ENCODE measurements at places on chromosomes 5 and 9.

- DNase-seq, result no peak
These were observed 4.7 kb upstream of the ISCA1 start for GRCh38 chr9:86287013-86287412.

DNA sequence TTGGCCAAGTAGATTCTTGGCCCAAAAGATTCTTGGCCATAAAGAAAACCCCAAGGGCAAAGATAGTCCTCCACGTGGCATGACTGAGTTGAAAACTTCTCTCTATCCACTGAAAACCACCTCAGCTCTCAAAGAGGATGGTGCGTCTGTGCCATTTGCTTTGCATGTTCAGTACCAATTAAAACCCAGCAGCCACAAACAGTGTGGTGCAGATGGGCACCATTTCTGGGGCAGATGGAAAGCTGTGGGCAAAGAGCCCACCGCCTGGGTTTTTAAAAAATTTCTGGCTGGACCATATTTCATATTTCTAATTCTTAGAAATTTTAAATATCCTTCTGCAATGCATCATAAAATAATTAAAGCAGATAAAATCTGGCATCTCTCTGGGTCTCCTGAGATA lies 84.5 kb upstream of the PUM3 start:
- no peak for DNase-seq

DNA sequence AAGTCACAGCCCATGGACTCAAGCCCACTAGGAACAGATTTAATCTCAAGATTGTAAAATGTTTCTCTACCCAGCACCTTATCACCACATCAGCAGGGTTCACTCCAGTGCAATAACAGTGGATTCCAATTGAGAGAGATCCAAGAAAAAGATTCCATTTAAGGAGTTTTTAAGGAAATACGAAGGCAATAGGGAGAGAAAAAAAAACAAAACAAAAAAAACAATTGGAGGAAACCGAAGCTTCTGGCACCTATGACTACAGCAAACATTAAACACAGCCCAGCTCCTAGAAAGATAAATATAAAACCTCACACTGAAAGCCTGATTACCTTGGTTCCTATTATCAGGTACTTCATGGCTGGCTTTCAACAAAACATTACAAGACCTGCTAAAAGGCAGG lies 192.7 kb downstream of the DAB2IP start:
- no peak for DNase-seq

DNA sequence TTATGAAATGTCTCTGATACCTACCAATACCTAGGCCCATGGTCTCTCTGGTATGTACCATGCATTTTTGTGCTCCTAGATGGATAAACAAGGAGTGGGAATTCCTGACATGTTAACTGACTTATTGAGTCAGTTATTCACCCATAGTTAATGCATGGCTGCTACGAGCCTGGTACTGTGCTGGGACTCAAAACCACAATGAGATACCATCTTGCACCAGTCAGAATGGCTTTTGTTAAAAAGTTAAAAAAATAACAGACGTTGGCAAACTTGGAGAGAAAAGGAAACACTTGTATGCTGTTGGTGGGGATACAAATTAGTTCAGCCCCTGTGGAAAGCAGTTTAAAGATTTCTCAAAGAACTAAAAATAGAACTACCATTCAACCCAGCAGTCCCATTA lies 293.8 kb downstream of the OSTF1 start:
- no peak for DNase-seq

GRCh38 chr5:77343165-77343564 lies 132.7 kb downstream of the PDE8B start:
- no peak for DNase-seq

DNA sequence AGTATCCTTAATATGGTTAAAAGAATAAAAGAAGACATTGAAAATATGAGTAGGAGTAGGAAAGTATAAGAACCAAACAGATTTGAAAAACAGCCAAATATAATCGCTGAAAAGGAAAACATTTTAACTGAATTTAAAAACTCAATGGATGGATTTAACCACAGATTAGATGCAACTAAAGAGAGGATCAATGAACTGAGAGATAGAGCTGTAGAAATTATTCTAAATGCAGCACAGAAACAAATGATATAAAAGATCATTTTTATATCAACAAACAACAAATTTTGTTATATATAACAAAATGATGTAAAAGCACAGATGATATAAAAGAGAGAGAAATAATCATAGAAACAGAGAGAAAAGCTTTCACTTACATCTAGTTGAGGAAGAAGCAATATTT lies 29.3 kb upstream of the COL5A1 start:
- no peak for DNase-seq

GRCh38 chr5:113552137-113552536 lies 38.6 kb downstream of the YTHDC2 start:
- DNase-seq, result no peak
